Urinary bladder (tissue), 4 donors: ENCODE measurements at places on chromosomes 2 and 18. TPM values are rescaled to one million over a fixed set of nuclear protein-coding genes. Genes with fewer than 3 reads are reported as not detected.

Gene RAPH1
- 5.3 TPM for polyA plus RNA-seq

- DNase-seq = no peak
Observed at GRCh38 chr2:187542123-187542522, 12.1 kb downstream of the TFPI start.

DNA sequence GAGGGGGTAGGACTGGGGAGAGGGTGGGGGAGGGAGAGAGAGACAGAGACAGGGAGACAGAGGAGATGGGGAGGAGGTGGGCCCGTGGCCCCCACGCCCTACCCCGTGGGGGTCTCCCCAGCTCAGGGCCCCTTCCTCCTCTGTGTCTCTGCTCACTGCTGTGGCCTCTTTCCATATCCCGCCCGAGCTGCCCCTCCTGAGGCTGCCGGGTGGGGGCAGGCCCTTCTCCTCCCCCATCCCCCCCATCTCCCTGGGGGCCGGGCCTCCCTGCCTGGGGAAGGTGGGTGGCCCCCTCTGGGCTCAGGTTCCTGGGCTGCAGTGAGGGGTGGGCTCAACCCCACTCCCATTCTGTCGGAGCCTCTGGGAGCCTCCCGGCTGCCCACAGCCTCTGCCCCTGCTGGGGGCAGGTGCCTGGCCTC lies 332 bp upstream of the PDCD1 start:
- no peak for DNase-seq

GRCh38 chr18:42174909-42175308 lies 219.9 kb downstream of the PIK3C3 start:
- no peak for DNase-seq

GRCh38 chr18:44041553-44041952 lies 639.1 kb upstream of the SETBP1 start:
- DNase-seq = no peak

GRCh38 chr18:31740180-31740579 lies 20.5 kb downstream of the SLC25A52 start:
- no peak for DNase-seq

- DNase-seq = no peak
Observed at GRCh38 chr18:68696937-68697336, 18.0 kb downstream of the TMX3 start.
